ENCODE measurements at places on chromosomes 6 and 20.

- no peak for DNase-seq
These were observed 422.1 kb downstream of the GJA1 start for GRCh38 chr6:121857551-121857950.

- no peak for DNase-seq
These were observed 44.1 kb upstream of the GCM1 start for GRCh38 chr6:53192682-53193188.

GRCh38 chr20:53080969-53081871, 109.1 kb downstream of the TSHZ2 start:
- no peak for DNase-seq

DNA sequence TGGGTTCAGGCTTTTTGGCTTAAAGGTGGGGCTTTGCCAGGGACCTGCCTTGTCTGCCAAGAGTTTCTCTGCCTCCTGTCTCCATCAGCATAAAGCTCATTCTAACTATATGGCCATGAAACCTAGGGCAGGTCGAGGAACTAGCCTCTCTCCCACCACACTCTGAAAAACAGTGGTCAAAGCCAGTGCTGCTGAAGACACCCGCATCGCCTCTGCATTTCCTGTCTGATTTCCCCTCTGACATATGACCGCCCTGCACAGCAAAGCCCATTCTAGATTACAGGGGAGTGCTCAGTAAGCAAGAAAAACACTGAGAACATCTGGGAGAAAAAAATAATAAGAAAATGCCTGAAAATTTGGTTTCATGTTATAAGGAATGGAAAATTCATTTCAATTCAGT, 573.6 kb downstream of the PRKN start:
- DNase-seq = no peak

DNA sequence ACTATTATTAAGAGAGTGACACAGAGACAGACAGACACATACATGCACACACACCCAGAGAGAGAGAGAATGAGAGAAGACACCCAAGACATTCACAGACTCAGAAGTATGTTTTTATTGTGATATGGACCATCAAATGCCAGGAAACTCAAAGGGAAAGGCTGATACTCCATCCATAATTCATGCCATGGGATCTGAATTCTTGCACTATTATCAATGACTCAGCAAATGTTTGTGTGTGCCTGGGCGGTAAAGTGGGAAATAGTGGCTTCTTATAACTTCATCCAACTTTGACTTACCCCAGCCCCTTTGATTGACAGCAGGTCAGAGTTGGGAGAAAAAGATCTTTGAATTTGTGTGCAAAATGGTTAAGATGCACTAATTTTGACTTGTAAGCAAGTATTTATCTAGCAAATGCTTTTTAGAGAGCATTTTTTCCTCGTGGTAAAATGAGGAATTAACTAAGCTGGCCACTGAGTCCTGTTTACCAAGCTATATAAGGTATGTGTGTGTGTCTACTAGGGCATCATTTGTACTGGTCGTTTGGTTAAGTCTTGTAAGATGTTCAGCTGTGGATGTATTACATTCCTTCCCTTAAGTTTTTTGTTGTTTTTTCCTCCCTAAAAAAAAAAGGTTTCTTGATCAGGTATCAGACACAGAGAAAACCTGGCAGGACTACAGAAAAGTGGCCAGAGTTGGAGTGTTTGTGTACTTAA, 3.0 kb upstream of the CCN2 start:
- no peak for DNase-seq

DNA sequence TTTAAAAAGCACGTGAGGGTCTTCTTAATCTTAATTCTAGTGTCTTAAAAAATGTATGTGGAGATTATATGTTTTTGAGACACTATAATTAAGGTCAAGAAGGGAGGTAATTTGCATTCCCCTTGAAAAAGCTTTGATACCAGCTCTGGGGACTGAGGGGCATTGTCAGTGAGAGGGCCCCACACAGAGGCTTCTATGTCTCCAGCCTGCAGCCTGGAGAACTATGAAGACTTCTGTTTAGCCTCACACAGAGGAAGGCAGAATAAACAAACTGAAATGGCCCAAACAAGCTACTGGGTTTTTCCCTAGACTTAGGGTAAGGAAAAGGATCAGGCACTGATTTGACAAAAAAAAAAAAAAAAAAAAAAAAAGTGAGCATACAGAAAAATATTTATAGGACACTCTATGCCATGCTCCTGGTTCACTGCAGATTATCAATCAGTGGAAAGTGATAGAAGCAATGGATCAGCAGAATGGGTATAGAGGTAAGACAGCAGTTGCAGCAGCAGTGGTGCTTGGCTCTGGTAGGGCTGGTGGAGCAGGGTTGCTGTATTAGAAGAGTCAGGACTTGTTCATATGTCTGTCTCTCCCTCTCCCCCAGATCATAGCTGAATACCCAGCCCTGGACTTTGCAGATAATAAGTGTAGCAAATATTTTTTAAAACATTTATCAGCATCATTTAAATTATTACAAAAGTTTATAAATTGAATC, 85.4 kb downstream of the KLHL32 start:
- DNase-seq = no peak

DNA sequence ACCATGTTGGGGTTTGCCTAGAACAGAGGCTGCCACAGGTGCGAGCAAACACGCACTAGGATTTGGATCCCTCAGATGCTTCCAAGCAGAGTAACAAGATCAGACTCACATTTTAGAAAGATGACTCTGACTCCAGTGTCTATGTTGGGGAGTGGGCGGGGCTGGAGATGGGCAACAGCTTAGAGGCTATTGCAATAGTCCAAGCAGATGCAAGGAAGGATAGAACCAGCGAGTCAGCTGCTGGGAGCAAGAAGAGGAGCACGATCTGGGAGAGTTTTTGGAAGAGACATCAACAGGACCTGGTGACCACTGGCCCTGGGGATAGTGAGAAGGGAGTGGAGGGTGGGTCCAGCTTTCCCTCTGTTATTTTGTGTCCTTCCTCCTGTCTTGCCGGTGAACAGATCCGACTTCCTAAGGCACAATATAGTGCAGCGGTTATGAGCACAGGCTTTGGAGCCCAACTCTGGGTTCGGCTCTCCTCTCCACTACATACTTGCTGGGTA, 52.7 kb downstream of the FGD2 start:
- no peak for DNase-seq

- no peak for DNase-seq
These were observed 122.1 kb upstream of the BCLAF1 start for GRCh38 chr6:136411453-136412354.

GRCh38 chr6:24738741-24739140, 19.8 kb upstream of the C6orf62 start:
- DNase-seq = no peak

DNA sequence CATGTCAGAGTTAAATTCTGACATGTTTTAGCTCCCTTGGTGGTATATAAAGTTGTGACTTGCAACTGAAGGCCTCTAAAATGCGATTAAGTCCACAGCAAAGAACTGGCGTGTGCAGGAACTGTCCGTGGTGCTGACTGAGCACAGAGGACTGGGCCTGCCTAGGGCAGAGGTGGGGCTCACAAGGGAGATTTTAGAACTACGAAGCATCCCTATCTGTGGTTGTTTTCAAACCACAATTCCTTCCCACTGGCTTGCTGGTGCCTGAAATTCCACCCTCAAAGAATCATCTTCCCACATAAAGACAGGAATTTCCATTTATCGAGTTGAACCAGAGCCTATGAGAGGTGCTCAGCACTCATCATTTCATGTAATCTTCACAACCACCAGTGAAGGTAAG, 30.1 kb downstream of the RIMS4 start:
- no peak for DNase-seq

DNA sequence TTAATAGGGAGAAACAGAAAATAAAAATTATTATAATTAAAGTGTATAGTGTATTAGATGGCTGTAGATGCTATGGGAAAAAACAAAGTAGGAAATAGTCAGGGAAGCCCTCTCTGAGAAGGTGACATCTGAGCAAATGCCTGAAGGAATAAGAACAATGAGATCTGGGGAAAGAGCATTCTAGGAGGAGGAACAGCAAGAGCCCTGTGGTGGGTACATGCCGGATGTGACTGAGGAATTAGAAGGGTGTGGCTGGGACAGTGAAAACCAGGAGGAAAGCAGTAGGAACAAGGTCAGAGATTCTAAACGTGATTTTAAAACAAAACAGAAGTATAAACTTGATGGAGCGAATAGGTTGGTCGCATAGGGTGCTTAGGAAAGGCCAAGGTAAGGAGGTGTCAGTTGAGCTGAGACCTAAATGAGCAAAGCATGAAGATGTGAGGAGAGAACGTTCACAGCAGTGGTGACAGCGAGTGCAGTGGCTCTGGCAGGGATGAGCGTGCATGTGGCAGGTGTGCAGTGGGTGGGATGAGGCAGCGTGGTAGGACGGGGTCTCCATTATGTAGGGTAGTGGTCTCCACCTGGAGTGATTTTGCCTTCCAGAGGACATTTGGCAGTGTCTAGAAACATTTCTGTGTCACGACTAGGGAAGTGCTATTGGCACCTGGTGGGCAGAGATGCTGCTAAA, 97.1 kb upstream of the MRPS10 start:
- DNase-seq = no peak

GRCh38 chr6:131638013-131638412, 911 bp downstream of the ENPP3 start:
- no peak for DNase-seq

GRCh38 chr6:125088963-125089362, 64.6 kb upstream of the TPD52L1 start:
- DNase-seq = no peak

DNA sequence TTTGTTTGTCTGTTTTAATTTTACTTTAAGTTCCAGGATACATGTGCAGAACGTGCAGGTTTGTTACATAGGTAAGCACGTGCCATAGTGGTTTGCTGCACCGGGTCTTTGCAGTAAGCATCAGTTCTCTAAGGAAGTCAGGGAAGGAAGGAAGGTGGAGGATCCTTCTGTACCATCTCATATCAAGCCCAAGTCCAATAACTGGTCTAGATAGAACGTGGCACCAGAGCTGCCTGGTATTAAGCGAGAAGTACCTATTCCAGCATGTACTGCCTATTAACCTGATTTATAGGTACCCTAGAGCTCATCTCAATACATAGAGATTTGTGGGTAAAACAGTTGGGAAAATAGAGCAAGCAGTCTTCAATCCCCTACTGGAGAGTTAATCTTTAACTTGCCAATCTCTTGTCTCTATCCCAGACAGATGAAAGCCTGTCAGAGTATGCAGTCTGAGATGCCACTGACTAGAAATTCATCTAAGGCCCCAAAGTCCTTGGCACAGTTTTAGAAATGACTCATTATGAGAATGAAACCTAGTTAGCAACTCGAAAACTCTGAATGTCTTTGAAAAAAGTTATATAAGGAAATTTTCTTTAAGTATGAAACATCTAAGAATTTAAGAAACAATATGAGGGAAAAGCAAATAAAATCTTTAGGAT, 144.9 kb downstream of the TFAP2A start:
- DNase-seq = no peak

DNA sequence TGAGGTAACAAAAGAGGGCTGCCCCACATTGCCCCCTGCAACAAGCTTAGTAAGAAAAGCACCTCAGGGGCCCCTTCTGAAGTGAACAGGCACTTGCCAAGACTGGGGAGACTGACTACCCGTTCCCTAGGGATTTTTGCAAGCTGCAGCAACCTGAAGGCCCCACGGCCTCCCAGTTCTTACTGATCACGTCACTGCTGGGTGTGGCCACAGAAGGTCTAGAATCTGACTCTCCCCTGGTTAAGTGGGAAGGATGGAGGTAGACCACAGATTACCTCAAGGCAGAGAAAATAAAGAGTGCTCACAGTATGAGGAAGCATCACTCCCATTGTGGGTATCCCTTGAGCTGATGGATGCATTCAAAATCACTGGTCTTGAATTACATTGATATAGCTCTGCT, 201.5 kb upstream of the KCNQ5 start:
- no peak for DNase-seq

DNA sequence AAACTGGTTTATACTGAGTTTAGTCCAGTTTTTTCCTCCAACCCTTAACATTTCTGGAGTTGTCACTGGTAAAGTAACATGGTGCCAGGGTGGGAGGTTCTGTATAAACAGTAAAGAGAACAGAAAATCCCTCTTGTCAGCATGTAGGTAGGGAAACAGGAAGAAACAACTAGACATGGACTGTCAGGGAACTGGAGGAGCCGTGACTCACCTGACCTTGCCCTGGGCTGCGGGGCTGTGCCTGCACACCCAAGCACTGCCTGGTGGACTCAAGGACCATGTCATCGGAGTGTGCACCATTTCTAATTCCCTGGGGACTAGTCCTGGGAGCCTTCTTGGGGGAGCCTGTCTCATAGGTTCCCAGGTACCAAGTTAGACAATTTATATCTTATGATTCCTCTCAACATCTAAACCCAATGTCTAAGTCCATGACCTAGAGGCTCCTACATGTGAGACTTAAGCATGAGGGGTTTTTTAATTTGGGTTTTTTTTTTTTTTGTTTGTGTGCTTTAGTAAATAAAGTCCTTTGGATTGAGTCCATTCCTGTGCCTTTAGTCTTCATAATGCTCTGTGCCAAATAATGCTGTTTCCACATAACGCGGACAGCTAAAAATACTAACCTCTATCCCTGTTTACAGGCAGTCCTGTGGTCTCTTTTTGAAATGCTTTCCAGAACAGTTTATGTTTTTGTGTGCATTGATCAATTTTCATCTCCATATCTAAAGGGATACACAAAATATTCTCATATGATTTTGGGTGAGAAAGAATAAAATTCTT, 136.9 kb upstream of the SUPT3H start:
- DNase-seq = no peak

DNA sequence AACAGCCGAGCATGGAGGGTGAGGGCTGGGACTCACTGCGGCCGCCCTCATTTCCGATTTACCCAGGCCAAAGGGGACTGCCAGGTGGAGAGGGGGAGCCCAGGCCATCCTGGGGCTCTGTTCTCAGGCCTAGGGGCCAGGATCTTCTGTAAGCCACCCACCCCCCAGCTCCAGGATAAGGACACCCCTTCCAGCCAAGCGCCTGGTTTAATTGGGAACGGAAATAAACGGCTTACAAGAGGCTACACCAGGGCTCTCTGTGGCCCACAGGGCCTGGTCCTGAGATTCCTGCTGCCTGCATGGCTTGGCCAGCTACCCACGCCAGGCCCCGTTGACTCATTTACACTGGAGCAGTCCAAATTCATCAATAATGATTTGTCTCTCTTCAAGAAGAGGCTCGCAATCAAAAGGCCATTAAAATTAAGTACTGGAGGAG, 68.1 kb upstream of the TOP1 start:
- no peak for DNase-seq

- no peak for DNase-seq
These were observed 438.4 kb upstream of the FLRT3 start for GRCh38 chr20:14775778-14776177.

- no peak for DNase-seq
These were observed 79.4 kb downstream of the JAG1 start for GRCh38 chr20:10594296-10594868.

GRCh38 chr20:44129911-44130718, 56.9 kb downstream of the JPH2 start:
- DNase-seq = no peak

GRCh38 chr20:62741191-62741691, 32.6 kb downstream of the NTSR1 start:
- no peak for DNase-seq
